ENCODE measurements at places on chromosomes 7 and 10.
A peak's percentile ranks its signal among the peaks of the same experiment; 100 is the strongest.

DNA sequence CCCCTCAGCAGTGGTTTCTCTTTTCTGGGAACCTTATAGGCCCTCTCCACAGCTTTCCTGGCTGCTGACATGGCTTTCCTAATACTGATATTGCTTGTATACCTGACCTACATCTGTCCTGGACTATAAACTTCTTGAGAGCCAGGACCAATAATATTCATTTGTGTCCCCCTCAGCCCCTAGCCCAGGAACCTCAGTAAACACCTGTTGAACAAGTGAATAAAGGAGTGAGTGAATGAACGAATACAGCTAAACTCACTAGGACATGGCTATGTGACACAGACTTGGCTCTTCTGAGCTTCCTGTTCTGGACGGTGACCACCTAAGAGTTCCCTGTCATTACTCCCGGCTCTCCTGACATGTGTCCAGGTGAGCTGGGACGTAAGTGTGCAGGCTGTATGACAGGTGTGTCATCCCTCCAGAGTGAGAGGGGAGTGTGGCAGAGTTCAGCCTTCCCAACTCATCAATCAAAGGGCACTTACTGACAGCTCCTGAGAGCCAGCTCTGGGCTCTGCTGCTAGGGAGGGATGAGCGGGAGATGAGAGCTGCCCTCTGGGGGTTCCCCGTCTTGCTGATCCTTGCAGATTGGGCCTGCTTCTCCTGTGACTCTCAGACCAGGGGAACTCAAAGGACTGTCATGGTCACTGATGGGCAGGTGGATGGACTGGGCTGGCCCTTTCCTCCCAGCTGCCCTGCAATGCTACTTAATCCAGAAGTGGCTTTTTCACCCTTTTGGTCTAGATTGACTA is 84.5 kb downstream of the HIF1AN start:
- no peak for ATAC-seq

GRCh38 chr10:11045487-11045886 is 27.8 kb downstream of the CELF2 start:
- no peak for ATAC-seq

DNA sequence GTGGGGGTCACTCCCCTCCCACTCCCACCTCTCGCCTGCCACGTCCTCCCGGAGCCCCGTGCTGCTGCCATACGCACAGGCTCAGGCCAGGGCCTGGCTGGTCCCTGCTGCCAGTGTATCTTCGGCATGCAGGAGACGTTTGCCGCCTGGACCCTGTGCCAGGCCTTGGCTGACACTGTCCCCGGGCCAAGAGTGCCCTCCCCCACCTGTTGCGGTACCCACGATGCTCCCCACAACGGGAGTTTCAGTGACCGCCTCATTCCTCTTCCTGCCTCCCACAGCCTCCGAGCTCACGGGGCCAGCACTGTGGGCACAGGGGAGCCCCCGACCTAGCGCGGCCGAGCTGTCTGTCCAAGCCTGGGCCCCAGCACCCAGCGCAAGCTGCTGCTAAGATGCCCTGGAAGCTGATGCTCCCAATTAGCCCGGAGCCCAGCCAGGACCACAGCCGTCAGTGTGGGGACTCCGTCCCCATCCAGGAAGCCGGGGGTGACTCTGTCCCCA is 7.4 kb downstream of the TTYH3 start:
- no peak for ATAC-seq

DNA sequence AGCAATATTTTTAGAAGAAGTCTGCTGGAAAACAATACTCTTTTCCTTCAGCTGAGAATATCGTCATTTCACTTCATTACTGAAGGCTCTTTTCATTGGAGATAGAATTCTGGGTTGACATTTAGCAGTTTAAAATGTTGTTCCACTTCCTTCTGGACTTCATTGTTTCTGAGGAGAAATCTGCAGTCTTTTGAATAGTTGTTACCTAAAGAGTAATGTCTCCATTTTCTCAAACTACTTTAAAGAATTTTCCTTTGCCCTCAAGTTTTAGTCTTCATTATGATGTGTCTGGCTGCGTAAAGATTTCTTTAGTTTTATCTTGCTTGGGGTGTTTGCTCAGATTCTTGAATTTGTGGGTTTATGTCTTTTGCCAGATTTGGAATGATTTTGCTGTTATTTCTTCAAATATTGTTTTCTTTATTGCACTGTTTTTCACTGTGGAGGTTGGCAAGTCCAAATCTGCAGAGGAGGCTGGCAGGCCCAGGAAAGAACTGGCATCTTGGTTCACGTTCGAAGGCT is 136.3 kb downstream of the DNAJB6 start:
- ATAC-seq: no peak

- no peak for ATAC-seq
Measured at GRCh38 chr10:88292185-88292514, 291.0 kb downstream of the RNLS start.

DNA sequence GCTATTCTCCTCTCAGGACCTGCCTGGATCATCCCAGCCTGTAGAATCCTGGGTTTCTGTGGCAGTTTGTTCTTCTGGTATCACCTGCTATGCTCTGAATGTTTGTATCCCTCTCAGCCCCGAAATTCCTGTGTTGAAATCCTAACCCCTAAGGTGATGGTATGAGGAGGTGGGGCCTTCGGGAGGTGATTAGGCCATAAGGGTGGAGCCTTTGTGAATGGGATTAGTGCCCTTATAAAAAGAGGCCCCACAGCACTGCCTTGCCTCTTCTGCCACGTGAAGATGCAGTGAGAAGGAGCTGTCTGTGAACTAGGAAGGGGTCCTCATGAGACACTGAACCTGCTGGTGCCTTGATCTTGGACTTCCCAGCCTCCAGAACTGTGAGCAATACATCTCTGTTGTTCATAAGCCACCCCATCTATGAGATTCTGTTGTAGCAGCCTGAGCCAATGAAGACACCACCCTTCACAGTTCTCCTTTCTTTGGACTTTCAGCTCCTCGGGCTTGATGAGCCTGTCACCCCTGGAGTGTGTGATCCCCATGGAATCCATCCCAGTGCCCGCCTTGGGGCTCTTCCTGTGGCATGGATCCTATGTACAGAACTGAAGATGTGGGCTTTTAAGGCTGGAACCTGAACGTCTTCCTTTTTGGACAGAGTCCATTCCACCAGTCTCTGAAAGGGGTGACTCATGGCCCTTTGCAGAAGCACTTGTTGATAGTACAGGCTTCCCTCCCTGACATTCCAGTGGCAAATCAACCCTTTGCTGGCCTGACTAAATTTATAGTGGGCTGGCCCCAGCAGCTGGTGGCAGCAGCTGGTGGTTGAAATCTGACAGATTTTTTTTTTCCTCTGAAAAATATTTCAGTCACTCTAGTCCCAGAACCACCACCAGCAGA is 138.0 kb downstream of the TACC2 start:
- no peak for ATAC-seq

GRCh38 chr7:122702872-122703510 is at the start of gene RNF148:
Gene RNF148 (minus strand): TSS chr7:122702922. CDS start chr7:122702750, 172 bp downstream.
- ATAC-seq: no peak

DNA sequence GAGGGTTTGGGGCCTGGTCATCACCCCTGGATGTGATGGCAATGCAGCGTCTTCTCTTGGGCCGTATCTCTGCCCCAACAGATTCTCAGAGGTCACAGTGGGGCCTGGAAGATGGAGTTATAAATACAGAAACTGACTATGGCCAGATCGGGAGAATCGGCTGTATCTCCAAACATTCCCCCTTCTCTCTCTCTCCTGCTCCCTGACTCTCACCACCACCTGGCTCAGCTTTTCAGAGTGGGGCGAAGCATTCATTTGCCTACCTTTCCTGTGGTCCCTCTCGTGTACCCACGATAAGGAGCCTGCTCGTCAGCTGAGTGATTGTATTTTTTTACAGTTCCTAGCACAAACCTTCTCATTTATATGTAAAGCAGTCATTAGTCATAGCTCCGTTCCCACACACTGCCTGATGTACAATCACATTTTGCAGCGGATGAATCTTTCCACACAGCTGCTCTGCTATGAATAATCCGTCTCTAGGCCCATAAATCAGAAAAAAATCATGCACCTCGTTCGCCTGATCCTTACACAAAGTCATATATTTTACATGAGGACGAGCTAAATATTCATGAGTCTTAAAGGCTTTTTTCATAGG is 23.2 kb upstream of the BTRC start:
- ATAC-seq: no peak

DNA sequence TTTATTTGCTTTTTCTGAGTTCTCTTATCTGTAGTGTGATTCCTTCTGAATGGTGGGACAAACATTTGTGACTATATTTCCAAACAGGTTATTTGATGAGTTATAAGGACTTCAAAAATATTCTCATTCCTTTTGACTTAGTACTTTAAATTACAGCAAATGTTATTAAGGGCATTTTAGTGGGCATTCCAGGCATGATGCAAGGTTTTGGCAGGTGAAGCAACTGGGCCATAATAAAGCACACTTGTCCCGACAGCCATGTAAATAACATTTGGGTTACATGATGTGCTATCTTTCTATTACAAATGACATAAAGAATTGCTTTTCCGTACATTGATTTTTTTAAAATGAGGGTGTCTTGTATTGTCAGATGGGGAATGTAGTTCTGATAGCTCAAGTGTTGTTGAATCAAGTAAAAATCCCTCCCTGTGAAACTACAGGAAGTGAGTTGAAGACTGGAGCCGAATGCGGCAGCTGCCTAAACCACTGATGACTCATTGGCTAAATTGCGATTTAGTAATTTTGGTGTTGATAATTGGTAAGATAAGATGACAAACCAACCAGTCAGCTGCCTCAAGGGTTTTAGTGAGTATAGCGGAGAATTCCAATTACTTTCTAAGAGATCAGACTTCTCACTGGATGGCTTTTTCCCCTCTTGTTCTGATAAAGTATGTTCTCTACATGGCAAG is 231.3 kb upstream of the NPY start:
- peak; percentile 71 for ATAC-seq

DNA sequence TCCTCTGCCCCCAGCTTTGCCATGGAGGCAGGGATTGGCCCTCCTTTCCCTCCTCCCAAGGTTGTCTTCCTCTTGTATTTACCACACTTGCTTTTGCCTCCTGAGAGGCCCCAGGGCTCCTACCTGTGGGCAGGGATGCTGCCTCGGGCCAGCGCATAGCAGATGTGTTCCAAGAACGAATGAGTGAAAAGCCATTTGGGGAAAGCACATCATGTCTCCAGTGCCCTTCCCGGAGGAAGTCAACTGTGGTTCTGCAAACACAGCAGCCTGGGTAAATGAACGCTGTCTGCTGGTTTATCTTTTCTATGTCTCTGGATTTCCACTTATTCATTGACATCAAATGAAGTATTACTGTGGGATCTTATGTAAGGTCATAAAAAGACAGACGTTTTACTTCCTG is 161.7 kb downstream of the FANK1 start:
- ATAC-seq: no peak

All from activated T-helper 17 cell treated with anti-CD3 and anti-CD28 coated beads, Interleukin-2, amount 50 U/mL, for 72 hours (primary cell).